LNCaP clone FGC (cell line): ENCODE measurements at places on chromosomes 2 and 18.

GRCh38 chr2:29160184-29160583, 45.0 kb downstream of the CLIP4 start:
- DNase-seq = no peak

GRCh38 chr2:189719571-189719970, 43.0 kb downstream of the OSGEPL1 start:
- no peak for DNase-seq

DNA sequence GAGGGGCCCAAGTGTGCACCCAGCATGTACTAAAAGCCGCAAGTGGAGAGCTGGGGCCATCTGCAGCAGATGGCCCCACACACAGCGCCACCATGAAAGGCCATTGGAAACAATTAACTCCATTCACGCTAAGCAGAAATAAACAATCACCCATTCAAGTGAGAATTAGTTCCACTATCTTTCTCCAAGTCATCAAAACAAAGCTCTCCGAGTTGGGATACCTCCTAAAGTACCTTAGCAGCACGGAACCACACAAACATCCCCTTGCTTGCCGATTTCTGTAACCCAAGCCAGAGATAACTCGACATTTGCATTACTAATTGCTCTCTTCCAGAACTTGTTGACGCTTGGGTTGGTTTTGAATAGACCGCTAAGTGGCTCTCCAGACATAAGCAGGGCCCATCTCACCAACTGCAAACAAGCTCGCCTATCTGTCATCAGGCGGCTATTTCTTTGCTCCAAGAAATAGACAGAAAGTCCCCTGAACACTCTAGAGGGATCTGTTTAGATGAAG, 840.6 kb upstream of the SALL3 start:
- no peak for DNase-seq

DNA sequence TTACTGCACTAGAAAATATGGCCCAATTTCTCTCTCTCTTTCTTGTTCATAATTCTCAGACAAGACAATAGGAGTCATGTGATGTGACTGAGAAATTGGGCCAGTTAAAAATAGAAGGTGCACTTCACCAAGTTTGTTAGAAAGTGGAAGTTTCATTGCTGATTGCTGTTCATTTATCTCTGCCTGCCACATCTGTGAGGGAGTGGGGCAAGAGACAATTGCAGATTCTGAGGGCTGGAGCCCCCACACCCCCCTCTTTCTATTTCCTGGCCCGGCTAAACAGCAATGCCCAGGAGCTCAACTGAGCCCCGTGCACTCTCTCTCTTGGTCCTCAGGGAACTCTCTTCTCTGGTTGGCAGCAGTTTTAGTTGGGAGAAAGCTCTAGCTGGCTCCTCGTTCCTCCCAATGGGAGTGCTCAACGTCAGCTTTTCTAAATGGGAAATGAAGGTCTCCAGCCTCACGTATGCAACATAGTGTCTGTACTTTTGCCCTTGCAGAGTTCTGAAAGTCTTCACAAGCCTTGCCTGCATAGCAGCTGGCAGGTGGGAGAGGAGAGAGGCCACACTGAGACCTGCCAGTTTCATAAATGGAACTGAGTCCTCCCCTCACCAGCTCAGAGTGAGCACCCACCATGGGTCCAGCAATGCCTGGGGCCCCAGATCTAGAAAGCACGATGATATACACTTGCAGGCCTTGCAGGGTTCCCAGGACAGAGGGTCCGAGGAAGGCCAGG, 115.7 kb downstream of the MYCN start:
- DNase-seq = no peak

DNA sequence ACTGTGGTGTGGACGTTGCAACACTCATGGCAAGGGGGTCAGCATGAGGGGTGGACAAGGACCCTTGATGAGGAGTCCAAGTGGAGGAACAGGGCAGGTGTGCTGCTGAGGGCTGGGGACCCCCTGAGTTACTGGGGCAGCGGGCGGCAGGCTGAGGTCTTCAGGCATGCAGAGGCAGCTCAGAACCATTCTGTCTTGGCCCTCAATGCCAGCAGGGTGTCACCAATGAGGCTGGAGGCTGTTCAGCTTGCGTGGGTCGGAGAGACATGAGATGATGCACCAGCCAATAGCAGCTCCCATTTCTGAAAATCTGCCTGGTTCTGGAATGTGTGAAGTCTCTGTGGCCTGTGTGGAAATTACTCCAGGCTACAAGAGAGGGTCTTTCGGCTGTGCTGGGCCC, 105.4 kb downstream of the INHBB start:
- DNase-seq = no peak

- DNase-seq = no peak
These were observed 44.9 kb upstream of the TBC1D8 start for GRCh38 chr2:101195871-101196661.

- no peak for DNase-seq
These were observed 425.4 kb upstream of the MMADHC start for GRCh38 chr2:150012986-150013385.

DNA sequence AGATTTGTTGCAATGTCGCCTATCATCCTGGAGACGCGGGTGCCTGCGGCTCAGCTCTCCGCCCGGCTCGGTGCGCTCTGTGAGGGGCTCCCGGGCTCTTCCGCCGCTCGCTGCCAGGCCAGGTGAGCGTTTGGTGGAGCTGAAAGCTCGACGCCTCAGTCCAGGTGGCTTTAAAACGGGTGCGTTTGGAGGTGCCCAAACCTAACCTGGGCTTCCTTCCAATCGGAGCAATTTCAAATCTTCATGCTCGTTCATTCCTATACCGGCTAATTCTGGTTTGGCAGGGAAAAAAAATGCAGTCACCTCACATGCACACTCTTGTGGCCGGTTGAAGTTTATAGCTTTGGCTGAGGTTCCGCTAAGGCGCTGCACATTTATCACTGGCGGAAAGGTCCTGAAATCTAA, at the start of gene SLC16A14:
Gene SLC16A14, minus strand, starts transcription at position 274 of the 405 bp plus-strand sequence. CDS start 9,572 bp downstream, outside the sequence.
- peak; percentile 67 for DNase-seq

- DNase-seq = no peak
These were observed 46.6 kb upstream of the SERTAD2 start for GRCh38 chr2:64700133-64700809.

GRCh38 chr2:43899589-43899988, 60.8 kb downstream of the ABCG8 start:
- DNase-seq = no peak

DNA sequence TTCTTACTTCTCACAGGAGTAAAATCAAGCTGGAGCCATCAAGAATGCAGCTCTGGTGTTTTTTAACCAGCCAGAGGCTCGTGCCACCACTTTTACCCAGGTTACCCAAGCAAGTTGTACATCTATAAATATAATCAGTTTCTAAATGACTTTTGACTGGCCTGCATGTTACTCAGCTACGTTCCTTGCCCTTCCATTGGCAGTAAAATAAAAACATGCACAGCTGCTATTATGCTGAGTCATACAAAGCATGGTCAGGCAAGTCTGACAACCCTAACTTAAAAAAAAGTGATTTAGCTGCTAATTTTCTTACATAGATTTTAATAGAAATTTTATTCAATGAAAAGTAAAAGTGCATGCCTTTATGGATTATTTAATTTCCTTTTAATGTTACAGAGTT, 111.7 kb upstream of the CSRNP3 start:
- DNase-seq = peak; percentile 30

DNA sequence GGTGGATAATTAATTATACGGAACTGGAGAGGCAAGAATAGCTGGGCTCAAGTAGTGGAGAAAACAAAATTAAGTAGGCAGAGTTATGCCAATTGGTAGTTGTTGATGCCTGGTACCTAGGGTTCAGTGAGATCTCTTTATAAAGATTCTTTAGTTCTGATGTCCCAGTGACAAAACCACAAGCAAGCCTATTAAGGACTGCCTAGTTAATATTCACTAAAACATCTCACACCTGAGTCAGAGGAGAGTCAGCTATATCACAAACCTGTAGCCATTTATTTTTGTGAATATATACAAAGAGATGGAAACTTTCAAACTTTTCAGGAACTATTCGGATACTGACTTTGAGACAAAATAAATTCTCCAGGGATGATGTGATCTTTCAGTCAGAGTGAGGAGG, 213.9 kb upstream of the CYP26B1 start:
- no peak for DNase-seq

GRCh38 chr2:234488913-234489451, 7.9 kb downstream of the ARL4C start:
- DNase-seq = no peak
